ENCODE measurements at places on chromosomes 7 and 10.

DNA sequence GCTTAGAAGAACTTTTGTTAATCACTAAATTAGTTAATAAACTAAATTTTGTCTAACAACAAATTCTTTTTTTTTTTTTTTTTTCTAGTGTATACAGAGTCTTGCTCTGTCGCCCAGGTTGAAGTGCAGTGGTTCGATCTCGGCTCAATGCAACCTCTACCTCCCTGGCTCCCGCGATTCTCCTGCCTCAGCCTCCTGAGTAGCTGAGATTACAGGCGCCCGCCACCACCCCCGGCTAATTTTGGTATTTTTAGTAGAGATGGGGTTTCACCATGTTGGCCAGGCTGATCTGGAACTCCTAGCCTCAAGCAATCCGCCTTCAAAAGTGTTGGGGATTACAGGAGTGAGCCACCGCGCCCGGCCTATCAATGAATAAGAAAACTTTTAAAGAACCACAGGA is 1.1 kb upstream of the IQUB start:
- DNase-seq, result no peak

DNA sequence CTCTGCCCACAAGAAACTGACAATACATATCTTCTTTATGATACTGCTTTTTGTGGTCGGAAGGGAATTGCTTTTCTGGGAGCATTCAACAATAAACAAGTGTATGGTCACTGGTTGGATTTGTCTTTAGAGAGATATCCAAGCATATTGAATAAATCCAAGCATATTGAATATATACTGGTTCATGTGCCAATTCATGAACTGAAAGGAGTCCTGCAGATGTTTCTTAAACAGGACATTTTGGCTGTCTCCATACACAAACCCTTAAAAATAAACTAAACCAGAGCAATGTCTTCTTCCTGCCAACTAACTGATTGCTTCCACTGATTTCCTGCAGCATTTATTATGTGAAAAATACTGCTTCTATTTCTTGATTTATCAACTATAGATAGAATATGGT is 173.9 kb downstream of the FOXP2 start:
- DNase-seq, result no peak

DNA sequence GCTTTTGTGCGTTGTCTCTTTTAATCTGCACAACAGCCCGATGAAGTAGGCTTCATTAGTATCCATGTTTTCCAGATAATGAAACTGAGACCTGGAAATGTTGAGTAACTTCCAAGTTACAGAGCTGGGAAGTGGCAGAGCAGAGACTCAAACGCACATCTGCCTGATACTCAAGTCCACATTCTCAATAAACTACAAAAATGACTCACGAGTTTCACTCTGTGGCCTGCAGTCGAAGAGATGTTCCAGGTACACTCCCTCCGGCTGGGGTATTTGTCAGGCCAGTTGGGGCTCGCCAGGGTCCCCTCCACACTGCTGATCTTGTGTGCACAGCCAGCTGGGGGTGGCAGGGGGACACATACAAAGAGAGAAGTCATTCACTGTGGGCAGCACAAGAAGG is 17.7 kb upstream of the OPALIN start:
- no peak for DNase-seq

DNA sequence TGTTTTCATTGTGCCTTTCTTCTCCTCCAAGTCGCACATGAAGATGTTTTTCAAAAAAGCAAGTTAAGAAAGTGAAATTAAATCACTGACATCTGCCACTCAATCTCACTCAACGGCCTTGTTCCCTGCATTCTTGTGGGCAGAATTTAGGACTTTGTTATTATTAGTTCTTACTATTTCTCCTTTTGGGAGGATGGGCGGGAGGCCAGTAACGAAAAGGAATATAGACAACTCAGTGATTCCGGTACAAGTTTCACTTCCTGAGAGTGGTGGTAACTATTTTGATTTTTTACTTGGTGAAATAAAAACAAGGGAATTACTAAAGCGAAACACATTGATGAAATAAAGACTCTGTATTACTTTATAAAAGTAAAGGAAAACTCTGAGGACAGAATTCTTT is 231.9 kb upstream of the HABP2 start:
- DNase-seq, result no peak

- no peak for DNase-seq
Observed at GRCh38 chr7:51318001-51318400, 1.4 kb upstream of the COBL start.

- DNase-seq, result no peak
Observed at GRCh38 chr10:66783316-66783715, 142.5 kb upstream of the LRRTM3 start.

DNA sequence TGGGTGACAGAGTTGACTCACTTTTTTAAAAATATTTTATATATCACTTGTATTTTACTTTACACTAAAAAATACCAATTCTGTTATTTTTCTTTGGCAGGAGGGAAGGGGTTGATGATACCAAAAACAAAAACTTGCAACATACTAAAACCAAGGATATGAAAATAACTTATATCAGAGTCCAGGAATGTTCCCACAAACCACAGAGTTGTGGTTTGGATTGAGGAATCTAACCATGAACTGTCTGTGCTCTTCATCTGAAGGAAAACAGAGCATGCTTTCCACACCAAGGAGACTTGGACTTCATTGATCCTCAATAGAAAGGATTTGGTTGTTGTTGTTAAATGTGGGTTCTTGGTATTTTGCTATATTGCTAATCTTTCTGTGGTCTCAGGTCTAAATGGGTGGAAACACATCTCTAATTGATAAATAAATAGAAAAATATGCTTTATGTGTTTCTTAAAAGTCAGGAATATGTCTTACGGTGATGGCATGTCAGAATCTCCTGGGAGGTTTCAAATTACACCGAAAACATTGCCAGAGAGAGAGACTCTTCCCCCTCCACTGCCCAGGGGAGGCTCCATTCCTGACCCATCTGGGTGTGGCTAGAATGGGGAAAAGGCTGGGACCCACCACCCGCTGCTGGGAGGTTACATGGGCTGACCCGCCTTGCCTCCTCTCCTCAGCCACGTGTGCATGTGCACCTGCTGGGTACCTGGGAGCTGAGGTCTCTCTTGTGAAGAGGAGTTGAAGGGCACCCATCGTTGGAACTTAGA is 46.9 kb upstream of the STK17A start:
- DNase-seq, result no peak

- no peak for DNase-seq
Observed at GRCh38 chr10:63712717-63713115, 191.5 kb downstream of the REEP3 start.

- no peak for DNase-seq
Observed at GRCh38 chr10:86330778-86331763, 35.5 kb downstream of the GRID1 start.

DNA sequence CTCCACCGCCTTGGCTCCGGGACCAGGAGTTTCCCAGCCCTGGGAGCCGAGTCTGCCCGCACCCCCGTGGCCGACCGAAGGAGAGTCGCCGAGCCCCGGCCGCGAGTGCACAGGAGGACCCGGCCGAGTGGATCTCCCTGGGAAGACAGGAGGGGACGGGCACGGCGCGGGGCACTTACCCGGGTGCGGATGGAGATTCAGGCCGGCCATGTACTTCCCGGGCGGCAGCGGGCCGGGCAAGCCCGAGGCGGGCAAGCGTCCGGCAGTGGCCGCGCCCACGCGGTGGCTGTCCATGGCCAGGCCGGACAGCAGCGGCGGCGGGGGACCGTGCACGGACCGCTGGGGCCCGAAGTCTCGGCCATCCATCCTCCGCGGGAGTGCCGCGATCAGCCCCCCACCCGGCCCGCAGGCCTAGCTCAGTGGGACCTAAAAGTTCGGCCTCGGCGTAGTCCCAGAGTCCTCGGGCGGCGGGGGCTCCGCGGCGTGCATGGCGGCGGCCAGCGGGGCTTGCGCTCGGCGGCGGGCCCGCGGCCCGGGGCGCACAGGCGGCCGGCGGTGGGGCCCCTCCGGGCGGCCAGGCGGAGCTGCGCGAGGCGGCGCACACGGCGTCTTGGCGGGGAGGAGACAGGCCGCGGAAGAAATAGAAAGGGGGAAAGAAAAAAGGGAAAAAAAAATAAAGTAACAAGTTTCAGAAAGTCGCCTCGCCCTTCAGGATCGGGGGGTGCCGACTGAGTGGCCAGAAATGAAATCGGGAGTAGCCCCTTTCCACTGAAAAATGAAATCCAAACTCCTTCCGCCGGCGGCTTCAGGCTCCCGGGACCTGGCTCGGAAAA is 2.5 kb downstream of the TNRC18 start:
- peak; percentile 64 for DNase-seq

DNA sequence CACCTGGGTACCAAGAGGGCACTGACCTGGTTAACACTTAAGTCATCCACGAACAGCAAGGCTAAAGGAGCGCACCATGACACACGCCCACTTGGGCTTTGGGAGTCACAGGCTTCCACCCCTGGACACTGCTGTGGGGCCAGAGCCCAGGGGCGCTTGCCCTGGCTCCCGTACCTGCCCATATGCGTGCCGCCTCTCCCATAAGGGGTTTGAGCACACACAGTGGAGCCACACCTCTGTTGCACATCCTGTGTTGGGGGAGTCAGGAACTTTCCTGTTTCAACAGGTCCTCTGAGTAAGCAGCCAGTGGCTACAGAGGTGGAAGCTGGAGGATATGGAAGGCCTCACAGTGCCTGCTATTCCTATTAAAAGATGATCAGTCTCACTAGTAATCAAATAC is 152.0 kb downstream of the REEP3 start:
- DNase-seq, result no peak

- DNase-seq, result no peak
Observed at GRCh38 chr10:30116041-30116491, 56.7 kb upstream of the JCAD start.

DNA sequence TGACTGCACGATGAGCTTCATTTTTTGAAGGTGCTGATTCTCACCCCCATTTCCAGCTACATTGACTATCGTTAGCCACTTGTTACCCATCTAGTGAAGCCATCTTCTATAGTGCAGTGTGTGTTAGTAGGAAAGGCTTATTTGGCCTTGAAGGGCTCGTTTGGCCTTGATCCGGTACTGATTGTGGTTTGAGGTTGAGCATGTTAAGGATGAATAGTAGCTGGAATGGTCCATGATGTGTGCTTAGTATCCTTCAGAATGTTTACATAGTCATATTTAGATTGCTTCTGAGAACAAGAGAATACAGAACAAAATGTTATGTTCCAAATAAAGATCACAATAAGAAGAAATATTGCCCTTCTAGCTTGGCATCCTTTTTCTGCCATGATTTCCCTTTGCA is 591.5 kb downstream of the AUTS2 start:
- DNase-seq, result no peak

- no peak for DNase-seq
Observed at GRCh38 chr10:122172361-122173008, 98.6 kb upstream of the BTBD16 start.

DNA sequence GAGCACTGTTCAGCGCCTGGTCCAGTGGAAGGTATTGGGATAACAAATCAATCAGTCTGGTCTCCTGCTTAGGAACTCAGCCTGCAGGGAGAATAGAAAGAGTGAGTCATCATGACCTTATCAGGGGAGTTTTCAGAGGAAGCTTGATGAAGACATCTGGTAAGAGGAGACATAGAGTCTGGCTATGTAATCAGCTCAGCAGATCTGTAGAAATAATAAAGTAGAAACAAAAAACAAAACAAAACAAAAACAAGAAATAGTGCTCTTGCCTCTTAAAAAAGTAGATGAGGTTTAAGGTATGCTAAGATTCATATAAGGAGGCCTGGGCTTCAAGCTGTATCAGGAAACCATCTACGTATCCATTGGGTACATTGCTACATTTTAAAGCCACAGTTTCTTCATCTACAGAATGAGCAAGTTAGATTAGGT is 14.4 kb downstream of the TAS2R41 start:
- DNase-seq, result no peak

Data from erythroblast (primary cell).